ENCODE measurements at places on chromosomes 16 and 17. TPM values are rescaled to one million over a fixed set of nuclear protein-coding genes. Genes with fewer than 3 reads are reported as not detected.

- DNase-seq = no peak
Measured at GRCh38 chr17:80963812-80964543, 27.7 kb upstream of the CHMP6 start.

GRCh38 chr17:49638818-49639217 lies 39.1 kb downstream of the SPOP start:
- DNase-seq = no peak

DNA sequence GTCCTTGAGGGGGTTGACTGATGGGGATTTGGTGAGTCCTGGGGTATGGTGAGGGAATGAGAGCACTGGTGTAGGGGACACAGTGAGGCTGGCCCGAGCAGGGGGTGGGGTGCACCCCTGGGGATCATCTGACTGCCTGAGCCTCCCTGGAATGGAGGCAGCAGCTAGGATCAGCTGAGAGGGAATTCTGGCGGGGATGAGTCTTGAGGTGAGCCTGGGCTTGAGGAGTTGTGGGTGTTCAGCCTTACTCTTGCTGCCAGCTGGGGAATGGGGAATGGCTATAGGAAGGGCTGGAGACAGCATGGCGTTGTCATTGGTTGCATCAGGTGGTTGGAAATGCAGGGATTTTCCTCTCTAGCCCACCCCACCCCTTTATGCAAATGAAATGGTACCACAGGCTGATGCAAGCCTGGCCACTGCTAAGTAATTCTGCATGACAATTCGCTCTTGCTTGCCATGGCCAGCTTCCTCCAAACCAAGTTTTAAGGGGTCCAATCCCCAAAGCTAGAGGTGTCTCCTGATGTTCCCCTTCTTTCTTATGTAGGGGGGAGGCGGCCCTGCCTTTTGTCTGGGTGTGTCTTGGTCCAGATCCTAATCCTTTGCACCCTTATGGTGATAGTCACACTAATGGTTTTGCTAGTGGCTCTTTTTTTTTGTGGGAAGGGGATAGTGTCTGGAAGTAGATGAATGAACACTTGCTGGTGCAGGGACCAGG lies 7.5 kb downstream of the NFE2L1 start:
- DNase-seq = no peak

DNA sequence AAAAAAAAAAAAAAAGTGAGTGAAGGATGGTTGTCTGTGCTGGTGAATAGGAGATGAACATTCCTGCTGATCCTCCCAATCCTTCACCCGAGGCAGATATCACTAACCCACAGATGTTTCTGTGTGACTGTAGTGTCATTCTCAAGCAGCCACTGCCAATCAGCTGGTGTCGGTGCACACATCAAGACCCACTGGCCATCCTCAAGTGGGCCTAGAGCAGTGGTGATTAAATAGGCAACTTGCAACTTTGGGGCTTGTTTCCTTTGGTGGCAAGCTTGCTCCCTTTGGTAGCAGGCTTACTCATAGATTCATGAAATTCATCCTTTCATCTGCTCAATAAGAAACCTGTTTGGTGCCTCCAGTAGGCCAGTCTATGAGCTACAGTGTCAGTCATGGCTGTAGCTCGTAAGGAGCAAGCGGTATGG lies 51.1 kb upstream of the LGALS9 start:
- no peak for DNase-seq

- DNase-seq = no peak
Measured at GRCh38 chr17:39108461-39109375, 42.7 kb downstream of the PLXDC1 start.

DNA sequence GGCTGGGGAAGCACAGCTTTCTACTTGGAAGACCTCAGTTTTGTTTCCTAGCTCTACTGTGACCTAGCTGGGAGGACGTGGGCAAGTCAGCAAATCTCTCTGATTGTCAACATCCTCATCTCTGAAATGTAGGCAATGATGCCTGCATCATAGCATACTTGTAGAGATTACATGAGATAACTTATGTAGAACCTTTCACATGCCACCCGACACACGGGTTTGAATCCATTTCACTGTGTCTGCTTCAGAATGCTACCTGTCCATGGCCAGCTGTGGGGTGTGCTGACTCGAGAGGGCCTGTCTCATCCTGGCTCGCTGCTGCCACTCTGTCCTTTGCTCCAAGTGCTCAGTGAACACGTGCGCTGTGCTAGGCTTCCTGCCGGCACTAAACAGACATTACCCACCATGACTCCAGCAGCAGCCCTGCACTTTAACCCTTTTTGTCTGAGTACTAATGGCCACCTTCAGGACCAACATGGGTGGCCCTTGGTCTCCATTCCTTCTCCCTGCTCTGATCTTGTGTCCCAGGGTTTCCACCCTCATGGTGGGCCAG lies 7.4 kb downstream of the ADAP2 start:
- DNase-seq = no peak

- no peak for DNase-seq
Measured at GRCh38 chr16:52404546-52404945, 142.4 kb downstream of the TOX3 start.

DNA sequence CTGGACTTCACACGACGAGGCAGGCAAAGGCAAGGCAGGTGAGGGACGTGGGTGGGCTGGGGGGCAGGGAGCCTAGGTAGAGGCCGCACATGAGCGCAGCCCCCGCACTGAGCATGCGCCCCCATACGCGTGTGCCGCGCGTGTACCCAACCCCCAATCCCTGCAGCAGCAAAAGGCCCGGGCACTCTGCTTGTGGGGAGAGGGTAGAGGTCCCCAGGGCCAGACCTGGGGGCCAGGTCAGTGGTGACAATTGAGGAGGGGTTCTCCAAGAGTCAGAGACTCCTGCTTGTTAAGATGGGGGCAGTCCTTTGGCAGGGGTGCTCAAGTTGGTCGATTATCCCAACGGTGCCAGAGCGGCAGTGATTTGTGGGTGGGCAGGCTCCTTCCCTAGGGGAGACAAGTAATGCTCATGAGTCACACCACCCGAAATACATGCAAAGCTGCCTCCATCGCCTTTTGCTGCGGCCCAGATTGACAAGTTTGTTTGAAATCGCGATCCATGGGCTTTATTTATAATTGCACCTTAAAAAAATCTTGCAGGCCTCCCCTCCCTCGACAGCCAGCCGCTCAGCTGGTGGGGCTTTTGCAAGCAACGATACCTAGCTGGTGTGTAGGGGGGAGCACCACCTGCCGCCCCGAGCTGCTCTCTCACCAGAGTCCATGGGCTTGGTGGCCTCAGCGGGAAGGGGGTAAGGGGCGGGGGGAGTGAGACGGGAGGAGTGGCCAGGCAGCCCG lies 1.1 kb upstream of the GIT1 start:
- no peak for DNase-seq

DNA sequence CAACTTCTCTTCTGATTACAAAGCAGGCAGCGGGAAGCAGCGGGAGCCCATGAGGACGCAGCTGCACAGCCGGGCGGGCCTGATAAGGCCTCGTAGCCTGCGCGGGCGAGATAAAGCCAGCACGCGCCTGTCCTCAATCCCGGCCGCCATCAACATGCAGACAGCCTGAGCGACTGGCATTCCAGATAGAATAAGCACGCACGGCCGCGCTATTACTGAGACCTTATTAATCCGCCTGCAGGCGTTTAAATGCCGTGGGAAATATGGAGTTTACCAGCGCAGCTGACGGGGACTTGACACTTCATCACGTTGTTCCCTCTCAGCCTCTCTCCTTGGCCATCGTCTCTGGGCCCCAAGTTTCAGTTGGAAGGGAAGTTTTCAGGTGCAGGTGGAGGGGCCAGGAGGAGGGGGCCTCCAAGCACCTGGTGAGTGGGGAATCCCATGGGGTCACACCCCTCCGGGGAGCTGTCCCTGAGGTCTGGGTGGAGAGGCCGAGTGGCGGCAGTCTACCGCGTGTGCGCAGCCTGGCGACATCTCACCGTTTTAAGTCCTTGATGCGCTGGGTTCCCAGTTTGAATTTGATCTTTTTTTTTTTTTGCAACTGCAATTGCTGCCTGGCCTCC lies 27.3 kb upstream of the CBFA2T3 start:
- DNase-seq = peak; percentile 39

DNA sequence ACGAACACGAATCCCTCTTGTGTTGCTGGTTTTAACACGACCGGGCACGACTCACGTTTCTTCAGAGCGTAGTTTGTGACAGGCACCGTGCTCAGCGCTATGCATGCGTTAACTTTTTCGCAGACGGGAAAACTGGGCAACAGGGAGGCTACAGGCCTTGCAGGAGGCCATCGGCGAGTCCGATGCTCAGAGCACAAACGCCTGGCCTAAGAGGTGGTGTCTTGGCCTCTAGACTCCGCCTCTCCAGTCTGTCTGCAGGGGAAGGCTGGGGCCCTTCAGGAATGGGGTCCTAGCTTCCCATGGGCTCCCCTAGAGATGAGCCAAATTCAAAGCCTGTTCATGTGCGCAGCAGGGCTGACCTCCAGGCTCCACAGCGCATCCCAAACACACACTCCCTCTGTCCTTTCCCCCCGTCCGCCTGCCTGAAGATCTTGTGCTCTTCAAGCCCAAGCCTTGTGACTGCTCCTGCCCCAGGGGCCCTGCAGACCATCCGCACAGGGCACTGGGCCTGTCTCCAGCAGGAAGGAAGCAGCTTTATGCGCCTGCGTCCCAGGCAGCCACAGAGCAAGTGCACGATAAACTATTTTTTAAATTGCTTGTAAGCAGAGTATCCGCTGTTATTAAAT lies 3.1 kb downstream of the CLCN7 start:
- no peak for DNase-seq

DNA sequence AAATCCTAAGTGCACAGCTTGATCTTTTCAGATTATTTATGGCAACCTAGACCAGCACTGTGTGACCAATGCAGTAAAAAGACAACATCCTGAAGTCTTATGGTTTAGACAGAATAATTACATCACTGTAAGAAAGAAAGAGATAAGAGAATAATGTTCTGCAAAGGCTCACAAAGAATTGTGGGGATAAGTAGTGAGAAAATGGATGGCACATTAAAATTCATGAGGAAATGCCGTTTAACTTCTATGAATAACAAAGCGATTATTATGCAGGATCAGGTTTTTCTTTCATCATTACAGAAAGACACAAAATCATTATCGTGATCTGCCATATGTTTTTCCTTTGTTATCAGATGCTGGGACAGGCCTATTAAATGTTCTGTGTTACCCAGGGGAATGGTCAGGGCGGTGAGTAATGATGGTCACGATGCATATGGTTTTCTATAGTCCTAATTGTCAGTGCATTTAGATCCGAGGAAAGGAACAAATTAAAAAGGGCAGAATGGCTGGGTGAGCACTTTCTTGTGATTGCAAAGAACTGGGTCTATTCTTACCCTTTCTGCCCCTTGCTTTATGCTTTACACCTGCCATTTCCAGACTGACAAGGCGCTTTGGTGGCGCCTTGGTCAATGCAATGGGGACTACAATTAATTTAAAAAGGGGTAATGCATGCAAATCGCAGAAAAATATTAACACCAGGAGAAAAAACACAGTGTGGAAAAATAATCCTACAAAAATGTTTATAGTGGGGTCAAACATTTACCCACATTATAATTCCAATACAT lies 18.1 kb upstream of the DHX40 start:
- DNase-seq = no peak

GRCh38 chr17:40178660-40179059 lies 1.4 kb downstream of the RAPGEFL1 start:
- DNase-seq = no peak

- DNase-seq = no peak
Measured at GRCh38 chr17:80844418-80844990, 147.1 kb upstream of the CHMP6 start.

GRCh38 chr17:49521088-49521450 lies 26.0 kb downstream of the NGFR start:
- DNase-seq = no peak

DNA sequence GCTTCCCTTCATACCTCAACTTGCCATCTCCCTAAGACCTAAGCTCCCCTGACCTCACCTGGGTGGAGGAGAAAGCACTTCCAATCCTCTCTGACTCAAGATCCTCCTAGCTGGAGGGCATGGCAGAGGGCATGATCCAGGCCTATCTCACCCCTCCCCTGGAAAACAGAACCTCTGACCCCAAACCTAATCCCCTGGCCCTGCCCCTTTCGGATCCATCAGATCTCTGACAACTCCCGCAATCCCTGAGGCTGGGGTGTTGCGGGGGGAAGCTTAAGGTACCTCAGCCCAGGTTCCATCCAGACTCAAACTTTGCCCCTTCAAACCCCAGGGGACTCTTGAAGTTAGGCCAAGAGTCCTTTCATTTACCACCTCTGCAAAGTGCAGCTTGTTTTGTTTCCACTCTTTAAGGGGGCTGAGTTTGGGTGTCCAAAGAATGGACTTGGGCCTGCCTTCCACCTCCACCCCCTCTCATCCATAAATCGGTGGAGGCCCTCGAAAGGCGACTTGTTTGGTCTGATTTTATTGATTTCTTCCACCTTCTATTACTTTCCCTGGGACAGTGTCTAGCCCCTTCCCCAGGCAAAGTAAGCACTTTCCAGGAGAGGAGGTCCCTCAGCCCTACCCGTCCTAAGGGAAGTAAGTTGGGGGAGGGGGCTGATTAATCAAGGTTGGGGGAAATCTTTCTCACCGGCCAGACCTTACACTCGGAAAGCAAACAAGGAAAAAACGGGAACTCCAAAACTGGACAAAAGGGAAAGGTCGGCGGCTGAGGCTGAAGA lies 2.6 kb downstream of the EPOP start:
- no peak for DNase-seq

GRCh38 chr17:15892731-15893657 lies 51.9 kb upstream of the ADORA2B start:
- DNase-seq = no peak

GRCh38 chr17:30104575-30105339 lies 11.9 kb upstream of the NSRP1 start:
- DNase-seq = peak; percentile 90

CHRNE gene
- total RNA-seq = 1.5 TPM

TOX3 gene
- 0.44 TPM for total RNA-seq

All from muscle of leg (tissue), 16 donors.